Transverse colon (tissue), 4 donors: ENCODE measurements at places on chromosomes 16 and 17. TPM values are rescaled to one million over a fixed set of nuclear protein-coding genes. Genes with fewer than 3 reads are reported as not detected.

The STAC2 gene
- not detected for total RNA-seq

GRCh38 chr17:39270923-39271322, 45.2 kb upstream of the STAC2 start:
- DNase-seq, result no peak

The TMEM114 gene
- not detected for total RNA-seq

DNA sequence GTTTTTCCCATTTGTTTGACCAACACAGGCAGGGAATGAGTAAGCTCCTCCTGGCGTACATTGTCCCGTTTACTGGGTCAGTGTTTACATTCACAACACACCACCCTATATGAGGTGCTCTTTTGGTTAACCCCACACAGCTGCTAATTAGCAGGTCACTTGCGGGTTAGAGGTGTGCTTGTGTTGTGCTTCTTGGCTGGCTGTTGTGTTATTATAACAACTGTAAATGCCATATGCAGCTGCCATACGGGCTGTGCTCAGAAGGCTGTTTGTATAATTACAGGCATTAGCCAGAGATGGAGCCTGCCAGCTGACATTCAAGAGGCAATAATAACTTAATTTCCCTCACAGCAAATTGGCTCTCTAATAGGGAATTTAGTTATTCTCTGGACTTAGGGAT, 205.1 kb upstream of the ELAC2 start:
- no peak for DNase-seq

The NME4 gene
- total RNA-seq, result 37.5 TPM

DNA sequence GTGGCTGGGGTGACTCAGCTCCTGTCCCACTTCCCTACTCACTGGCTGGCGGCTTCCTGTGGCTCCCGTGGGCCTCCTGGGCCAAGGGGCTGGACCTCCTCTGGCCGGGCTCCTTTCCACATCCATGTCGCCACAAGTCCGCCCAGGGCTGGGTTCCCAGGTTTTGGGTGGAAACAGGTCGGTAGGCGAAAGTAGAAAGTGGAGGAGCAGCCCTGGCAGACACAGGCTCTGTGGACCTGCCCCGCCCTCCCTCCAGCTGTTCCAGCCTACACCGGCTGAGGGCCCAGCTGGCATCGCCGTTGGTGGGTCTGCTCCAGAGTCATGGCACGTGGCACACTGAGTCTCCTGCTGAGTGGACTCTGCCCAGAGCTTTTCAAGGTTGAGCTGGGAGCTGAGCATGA, 28.7 kb downstream of the GSE1 start:
- DNase-seq, result peak; percentile 72

DNA sequence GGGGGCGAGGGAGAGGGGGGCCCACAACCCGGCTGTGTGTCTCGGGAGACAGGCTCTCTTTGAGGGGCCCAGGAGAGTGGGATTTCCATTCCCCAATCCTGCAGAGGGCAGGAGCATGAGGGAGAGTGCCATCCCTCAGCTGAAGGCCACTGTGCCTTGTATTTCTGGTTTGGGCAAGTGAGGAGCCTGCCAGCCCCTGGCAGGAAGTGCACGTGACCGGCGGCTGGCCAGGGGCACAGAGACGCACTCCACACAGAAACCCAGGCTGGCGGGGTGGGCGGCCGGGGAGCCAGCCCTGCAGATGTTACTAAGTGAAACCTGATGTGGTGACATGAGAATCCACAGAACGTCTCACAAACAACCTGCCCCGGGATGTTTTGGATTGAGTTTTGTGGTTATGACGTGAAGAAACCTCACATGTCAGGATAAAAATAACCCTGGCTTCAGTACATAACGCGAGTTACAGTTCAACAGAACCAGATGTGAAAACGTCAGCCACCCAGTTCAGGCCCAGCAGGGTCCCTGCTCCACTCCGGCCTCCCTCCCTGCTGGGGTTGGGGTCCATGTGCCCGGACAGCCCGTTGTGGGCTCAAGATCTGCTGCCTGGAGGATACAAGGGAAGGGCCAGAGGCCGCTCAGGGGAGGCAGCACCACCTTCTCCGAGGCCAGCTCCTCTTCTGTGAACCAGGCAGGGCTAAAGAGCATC, 51.7 kb upstream of the MTSS2 start:
- peak; percentile 77 for DNase-seq

DNA sequence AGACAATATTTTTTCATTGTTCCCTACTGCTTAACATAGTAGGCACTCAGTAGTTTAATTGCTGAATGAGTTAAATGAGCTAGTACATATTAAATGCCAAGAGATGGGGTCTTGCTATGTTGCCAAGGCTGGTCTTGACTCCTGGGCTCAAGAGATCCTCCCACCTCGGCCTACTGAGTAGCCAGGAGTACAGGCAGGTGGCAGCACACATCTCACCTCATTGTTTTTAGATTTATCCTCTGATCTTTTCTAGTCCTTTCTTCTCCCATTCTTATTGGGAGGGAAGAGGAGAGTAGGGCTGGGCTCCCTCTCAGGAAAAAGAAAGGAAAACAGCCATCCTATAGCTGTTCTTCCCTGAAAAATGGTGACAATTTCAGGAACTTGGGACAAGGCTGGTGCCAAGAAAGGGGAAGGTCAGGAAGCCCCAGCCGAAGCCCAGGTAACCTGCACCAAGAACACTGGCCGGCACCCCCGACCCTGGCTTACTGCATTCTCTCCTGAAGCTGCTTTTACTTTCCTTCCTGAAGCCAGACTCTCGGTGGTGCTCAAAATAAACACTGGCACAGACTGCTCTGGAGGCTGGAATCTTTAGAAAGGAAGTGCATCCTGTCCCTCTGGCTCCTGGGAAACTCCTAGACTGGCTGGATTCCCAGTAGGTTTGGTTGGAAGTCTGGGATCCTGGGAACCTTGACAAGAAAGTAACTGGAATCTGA, 2.7 kb downstream of the TNFAIP1 start:
- no peak for DNase-seq

- DNase-seq, result peak; percentile 18
These were observed 77.7 kb upstream of the GNG13 start for GRCh38 chr16:878072-878784.

GRCh38 chr16:58859958-58860669, 126.0 kb upstream of the GOT2 start:
- DNase-seq, result no peak

DNA sequence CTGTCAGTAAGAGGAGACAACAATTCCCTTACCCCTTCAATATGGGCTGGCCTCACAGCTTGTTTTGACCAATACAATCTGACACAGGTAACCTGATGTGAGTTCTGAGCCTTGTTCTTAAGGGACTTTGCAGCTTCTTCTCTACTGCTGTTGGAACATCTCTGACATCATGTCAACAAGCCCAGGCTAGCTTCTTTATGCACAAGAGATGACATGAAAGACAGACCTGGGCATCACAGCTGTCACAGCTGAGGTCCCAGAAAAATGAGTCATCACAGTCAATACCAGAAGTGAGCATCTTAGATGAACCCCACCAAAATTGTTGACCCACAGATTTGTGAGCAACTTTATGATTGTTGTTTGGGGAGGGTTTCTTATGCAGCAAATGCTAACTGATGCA, 431.7 kb upstream of the PSMD7 start:
- no peak for DNase-seq

The TK1 gene
- total RNA-seq, result 7.4 TPM

- DNase-seq, result no peak
These were observed 78.0 kb downstream of the KNOP1 start for GRCh38 chr16:19639986-19640421.

- no peak for DNase-seq
These were observed 171.6 kb downstream of the PRKCB start for GRCh38 chr16:24007391-24007790.

GRCh38 chr17:47934856-47935255, 6.5 kb upstream of the PNPO start:
- no peak for DNase-seq

DNA sequence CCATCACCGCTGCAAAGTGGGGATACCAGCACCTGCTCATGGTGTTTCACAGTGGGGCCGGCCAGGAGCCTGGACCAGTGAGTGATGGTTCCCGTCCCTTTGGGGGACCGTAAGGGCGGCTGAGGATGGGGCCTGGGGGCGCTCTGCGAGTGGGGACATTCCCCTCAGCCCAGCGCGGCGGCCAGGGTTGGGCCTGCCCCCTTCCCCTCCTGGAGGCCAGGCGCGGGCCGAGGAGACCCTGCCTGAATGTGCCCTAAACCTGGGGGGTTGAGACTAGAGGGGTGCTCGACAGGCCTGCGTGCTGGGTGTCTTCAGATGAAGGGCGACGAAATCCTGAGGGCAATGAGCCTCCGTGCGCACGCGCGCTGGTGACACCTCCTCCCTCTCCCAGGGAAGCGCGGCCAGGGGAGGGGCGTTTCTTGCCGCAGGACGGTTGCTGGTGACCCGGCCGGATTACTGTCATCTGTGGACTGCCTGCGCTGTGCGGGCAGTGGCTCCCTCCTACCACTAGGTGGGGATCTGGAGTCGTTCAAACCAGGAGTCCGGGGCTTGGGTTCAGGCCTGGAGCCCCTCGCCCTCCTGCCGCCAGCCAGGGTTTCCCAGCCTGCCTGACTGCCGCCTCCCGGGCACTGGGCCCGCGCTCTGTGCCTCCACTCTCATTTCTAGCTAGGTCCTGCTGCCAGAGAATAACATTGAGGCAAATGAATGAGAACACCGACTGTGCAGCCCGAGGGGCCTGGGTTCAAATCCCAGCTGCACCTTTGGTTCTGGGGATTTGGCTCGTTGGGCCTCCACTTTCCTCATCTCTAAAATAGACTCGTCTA, 17.1 kb downstream of the TBX2 start:
- peak; percentile 77 for DNase-seq

DNA sequence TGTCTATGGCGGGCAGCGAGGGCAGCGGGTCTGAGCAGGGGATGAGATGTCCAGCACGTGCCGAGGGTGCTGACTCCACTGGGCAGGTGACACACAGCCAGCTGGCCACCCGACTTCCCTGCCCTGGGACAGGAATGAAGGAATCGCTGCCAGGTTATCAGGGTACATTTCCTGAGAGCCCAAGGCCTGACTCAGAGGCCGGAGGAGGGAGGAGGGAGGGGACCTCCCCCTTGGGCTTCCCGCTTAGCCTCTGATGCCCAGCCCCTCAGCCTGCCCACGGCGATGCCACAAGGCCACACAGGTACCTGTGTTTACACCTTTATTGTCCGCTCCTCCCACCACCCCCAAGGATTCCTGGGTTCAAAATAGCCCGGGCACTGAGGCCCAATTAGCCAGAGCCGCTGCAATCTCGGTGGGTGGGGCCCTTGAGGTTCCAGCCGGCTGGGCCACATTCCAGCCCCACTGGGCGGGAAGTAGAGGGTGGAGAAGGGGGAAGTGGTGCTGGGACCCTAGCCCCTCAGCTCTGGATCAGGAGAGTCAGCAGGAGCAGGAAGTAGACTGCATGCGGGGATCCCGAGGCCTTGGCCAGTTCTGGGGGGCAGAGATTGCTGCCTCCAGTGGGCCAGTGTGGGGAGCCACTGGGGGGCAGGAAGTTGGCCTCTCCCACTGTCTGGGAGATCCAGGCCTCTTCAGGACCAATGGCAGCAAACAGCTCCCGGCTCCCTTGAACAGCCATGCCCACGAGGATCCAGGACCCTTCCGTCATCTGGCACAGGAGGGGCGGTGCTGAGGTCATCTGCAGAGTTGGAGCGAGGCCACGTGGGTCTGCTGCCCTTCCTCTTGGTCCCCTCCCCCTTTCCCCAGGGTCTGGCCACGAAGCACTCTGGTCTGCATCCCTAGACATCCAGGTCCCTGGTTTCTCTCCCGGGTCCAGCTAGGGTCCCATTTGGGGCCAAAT, 3.4 kb upstream of the PRSS8 start:
- peak; percentile 91 for DNase-seq

- no peak for DNase-seq
These were observed 31.0 kb downstream of the HEATR3 start for GRCh38 chr16:50096791-50097190.

DNA sequence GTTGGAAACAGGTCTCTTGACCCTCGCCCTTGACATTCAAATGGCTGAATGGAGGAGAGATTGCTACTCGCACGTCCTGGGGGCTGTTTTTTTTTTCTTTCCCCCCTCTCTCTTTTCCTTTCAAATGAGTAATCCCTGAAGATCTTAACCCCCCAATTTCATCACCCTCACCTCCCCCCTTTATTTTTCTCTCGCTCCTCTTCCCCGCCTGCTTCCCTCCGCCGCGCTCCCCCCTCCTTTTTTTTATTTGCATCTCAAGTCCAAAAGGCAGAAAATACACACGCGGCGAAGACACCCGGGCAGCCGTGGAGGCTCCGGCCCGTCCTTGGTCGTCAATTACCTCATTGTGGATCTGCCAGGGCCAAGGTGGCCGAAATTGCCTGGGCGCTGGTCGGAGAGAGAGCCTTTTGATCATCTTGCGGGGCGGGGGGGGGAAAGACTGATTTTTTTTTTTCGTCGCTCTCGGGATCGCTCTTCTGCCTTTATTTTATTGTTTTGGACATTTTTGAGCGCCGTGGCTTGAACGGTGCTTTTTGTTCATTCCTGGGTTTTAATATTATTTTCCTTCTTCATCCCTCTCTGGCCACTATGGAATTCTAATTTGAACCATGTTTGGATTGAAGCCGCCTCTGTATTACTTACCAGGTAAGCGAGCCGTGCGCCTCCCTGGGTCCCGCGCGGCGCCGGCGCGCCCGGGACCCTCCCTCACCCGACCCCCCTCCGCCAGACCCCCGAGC, 57.2 kb upstream of the GSE1 start:
- DNase-seq, result peak; percentile 75

GRCh38 chr17:58323366-58324055, 5.1 kb downstream of the TSPOAP1 start:
- no peak for DNase-seq

DNA sequence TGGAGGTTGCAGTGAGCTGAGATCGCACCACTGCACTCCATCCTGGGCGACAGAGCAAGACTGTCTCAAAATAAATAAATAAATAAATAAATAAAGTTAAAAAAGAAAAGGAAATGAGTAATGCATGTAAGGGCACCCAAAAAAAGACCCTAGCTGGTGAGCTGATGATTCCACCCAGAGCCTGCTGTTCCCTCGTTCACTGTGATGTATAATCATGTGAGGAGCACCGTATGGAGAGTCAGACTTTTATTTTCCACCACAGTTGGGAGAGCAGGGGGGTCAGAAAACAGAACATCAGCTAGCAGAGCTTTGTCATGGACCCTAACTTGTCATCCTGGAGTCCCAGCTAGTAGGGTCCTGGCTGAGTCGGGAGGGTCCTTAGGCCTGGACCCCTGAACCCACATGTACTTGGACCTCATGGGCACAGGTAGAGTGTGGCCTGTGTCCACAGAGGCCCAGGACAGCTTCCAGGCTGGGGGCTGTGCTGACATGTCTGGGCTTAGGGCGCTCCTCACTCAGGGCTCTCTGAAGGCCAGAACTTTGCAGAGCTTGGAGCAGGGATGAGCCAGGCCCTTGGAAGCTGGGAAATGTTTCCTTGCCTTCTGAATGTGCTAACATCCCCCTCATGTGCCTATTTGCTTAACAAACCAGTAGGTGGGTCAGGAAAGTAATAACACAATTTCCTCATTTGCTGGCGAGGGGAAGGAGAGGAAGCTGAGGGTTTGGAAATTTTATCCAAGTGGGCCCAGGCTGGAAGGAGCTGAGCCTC, 18.8 kb upstream of the LASP1NB start:
- no peak for DNase-seq

DNA sequence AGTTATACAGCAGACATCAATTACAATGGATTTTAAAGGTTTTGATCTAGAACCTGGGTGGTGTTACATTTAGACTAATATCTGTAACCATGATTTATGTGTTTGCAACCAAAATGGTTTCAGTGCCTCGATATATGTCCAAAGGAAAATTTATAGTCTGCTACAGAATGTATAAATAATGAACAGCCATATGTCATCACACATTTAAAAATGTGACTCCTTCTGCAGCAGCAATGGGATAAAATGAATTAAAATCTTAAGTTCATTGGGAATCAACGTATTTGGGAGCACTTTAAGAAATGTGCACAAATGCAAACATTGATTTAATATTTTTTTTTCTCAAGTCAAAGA, 610.2 kb downstream of the TMEM114 start:
- no peak for DNase-seq

The DHX58 gene
- total RNA-seq, result 4.6 TPM

- DNase-seq, result no peak
These were observed 53.4 kb upstream of the ZKSCAN2 start for GRCh38 chr16:25311039-25311438.
